ENCODE measurements at places on chromosomes 7 and 10. TPM values are rescaled to one million over a fixed set of nuclear protein-coding genes. Genes with fewer than 3 reads are reported as not detected.

- peaks cover 33% of the 10 kb centered on the region for H3K4me1 ChIP-seq
- no peaks in the 10 kb centered on the region for H3K27me3 ChIP-seq
- peaks cover 20% of the 10 kb centered on the region for H3K36me3 ChIP-seq
- DNase-seq, result peak; percentile 55
- peak overlapping the region; percentile 95 for H3K27ac ChIP-seq
Observed at GRCh38 chr10:102813734-102814452, 23.3 kb downstream of the CYP17A1 start.

- peaks cover 13% of the 10 kb centered on the region for H3K4me1 ChIP-seq
- H3K36me3 ChIP-seq, result no peaks in the 10 kb centered on the region
- peaks cover 2% of the 10 kb centered on the region for H3K27me3 ChIP-seq
- H3K27ac ChIP-seq, result no peak overlapping the region
Observed at GRCh38 chr7:140314573-140315480, 83.5 kb downstream of the SLC37A3 start.

DNA sequence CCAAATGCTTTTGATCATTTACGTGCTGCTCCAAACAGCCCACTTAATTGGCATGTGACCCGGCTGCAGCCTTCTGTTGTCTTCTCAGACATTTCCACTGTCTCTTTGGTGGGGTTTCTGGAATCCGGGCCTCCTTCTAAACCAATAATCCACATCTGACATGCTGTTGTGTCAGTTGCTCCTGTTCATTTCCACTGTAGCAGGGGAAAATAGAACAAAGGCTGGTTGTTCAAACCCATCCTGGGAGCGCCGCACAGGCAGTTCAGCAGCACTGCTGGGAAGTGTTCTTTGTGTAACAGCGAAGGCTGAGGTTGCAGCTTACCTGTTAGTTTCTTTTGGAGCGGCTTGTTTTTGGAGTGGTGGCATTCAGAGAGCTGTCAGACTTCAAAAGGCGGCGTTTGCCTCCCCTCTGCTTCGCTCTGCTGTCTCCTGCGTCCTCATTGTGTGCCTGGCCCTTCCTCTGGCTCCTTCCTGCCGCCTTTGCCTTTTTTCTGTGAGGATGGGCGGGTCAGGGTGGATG lies 149.4 kb downstream of the SNX10 start:
- H3K27me3 ChIP-seq, result no peaks in the 10 kb centered on the region
- no peak for DNase-seq
- H3K27ac ChIP-seq, result no peak overlapping the region
- H3K4me1 ChIP-seq, result no peaks in the 10 kb centered on the region
- H3K36me3 ChIP-seq, result no peaks in the 10 kb centered on the region

LRIT1 gene
- not detected for total RNA-seq

DNA sequence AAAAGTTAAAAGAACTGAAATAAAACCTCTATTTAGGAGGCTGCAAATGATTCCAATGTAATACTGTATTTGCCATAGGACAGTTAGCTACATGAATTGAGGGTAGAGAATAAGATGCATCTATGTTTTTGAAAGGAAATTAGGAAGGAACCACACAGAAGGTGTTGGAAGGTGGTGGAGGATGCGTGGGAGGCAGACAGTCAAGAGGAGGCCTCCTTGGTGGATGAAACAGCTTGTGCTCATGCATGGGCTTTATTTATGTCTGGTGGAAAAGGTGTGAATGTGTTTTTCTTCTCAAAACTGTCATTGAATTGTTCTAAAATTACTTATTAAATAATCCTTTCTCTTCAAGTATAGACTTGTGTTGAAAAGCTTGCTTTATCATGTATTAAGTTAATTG lies 314.4 kb upstream of the NPSR1 start:
- no peak overlapping the region for H3K27ac ChIP-seq
- no peak for DNase-seq
- peaks cover 7% of the 10 kb centered on the region for H3K4me1 ChIP-seq
- no peaks in the 10 kb centered on the region for H3K27me3 ChIP-seq
- no peaks in the 10 kb centered on the region for H3K36me3 ChIP-seq

GRCh38 chr7:121196286-121196685 lies 132.5 kb upstream of the WNT16 start:
- no peaks in the 10 kb centered on the region for H3K27me3 ChIP-seq
- H3K36me3 ChIP-seq, result no peaks in the 10 kb centered on the region
- DNase-seq, result no peak
- no peak overlapping the region for H3K4me3 ChIP-seq
- H3K27ac ChIP-seq, result no peak overlapping the region
- H3K4me1 ChIP-seq, result no peaks in the 10 kb centered on the region

FGFR2 gene
- 11.8 TPM for total RNA-seq

HOXA2 gene
- not detected for total RNA-seq

GRCh38 chr7:139697056-139697455 lies 80.7 kb downstream of the HIPK2 start:
- peaks cover 2% of the 10 kb centered on the region for H3K36me3 ChIP-seq
- DNase-seq, result no peak
- no peaks in the 10 kb centered on the region for H3K27me3 ChIP-seq
- H3K27ac ChIP-seq, result no peak overlapping the region
- no peak overlapping the region for H3K4me3 ChIP-seq

GRCh38 chr7:114364151-114364550 lies 50.5 kb upstream of the FOXP2 start:
- H3K36me3 ChIP-seq, result no peaks in the 10 kb centered on the region
- H3K27ac ChIP-seq, result no peak overlapping the region
- H3K4me3 ChIP-seq, result no peak overlapping the region
- H3K4me1 ChIP-seq, result no peaks in the 10 kb centered on the region
- no peaks in the 10 kb centered on the region for H3K27me3 ChIP-seq

- DNase-seq, result no peak
- H3K4me3 ChIP-seq, result no peak overlapping the region
- H3K4me1 ChIP-seq, result no peaks in the 10 kb centered on the region
Observed at GRCh38 chr7:134126146-134126545, 994 bp upstream of the LRGUK start.

NPFFR1 gene
- not detected for total RNA-seq

DIP2C gene
- 30.1 TPM for total RNA-seq

All from astrocyte (in vitro differentiated cells and primary cell).